ENCODE measurements at places on chromosomes 7 and 10. TPM values are rescaled to one million over a fixed set of nuclear protein-coding genes. Genes with fewer than 3 reads are reported as not detected.

- H3K4me3 ChIP-seq, result no peak overlapping the region
Observed at GRCh38 chr10:100894033-100894432, 18.7 kb upstream of the SLF2 start.

DNA sequence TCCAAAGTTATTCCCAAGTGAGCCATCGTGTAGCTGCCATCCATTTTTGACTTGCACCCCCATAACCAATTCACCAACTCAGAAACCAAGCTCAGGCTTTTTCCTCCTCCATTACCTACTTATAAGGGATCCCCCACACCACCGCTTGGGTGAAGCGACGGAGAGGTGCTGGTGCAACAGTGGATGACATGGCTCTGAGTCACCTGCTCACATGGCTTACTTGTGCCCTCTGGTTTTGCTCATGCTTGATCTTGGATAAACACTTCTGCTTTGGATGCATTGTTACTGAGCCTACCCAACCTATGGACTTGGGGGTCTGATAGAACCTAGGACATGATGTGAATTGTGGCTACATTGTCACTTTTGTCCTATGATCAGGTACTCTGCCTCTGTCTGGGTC is 12.0 kb upstream of the AKR1B1 start:
- no peaks in the 10 kb centered on the region for H3K27me3 ChIP-seq
- H3K36me3 ChIP-seq, result no peaks in the 10 kb centered on the region
- H3K4me1 ChIP-seq, result no peaks in the 10 kb centered on the region

- DNase-seq, result no peak
- no peak overlapping the region for H3K4me3 ChIP-seq
- no peaks in the 10 kb centered on the region for H3K4me1 ChIP-seq
Observed at GRCh38 chr7:11516328-11516727, 315.7 kb downstream of the THSD7A start.

DNA sequence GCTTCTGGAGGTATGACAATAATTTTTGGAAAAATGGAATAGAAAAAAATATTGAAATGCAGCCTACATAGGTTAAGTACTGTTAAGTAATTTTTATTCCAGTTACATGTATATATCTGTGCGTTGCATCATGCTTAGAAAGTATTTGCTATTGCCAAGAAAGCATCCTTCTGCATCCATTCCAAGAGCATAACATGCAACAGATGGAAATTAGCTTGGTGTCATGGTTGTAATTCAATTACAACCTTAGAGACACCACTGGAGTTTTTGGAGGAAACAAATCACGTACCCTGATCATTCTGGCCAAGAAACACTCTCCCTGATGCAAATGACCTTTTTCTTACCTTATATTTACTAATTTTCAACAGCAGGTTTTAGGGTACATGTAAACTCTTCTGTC is 1.7 kb downstream of the AKR1B1 start:
- H3K27ac ChIP-seq, result no peak overlapping the region
- H3K27me3 ChIP-seq, result no peaks in the 10 kb centered on the region
- no peak for DNase-seq
- H3K4me3 ChIP-seq, result no peak overlapping the region

DNA sequence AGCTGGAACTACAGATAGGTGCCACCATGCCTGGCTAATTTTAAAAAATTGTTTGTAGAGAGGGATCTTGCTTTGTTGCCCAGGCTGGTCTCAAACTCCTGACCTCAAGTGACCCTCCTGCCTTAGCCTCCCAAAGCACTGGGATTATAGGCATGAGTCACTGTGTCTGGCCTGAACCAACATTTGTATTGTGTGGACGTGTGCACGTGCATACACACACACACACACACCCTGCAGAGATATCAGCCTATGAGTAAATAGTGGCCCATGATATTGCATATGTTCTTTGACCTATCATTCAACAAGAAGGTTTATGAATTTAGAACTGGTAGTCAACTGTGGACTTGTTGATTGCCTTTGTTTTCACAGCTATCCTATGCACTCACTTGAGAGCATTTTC is 161.6 kb downstream of the BAMBI start:
- no peak overlapping the region for H3K27ac ChIP-seq
- H3K4me1 ChIP-seq, result no peaks in the 10 kb centered on the region
- no peak for DNase-seq
- H3K4me3 ChIP-seq, result no peak overlapping the region
- H3K27me3 ChIP-seq, result no peaks in the 10 kb centered on the region
- no peaks in the 10 kb centered on the region for H3K36me3 ChIP-seq

GRCh38 chr7:40799493-40800403 is 664.9 kb downstream of the SUGCT start:
- no peak overlapping the region for H3K27ac ChIP-seq
- H3K36me3 ChIP-seq, result no peaks in the 10 kb centered on the region
- no peaks in the 10 kb centered on the region for H3K4me1 ChIP-seq
- H3K27me3 ChIP-seq, result no peaks in the 10 kb centered on the region

GRCh38 chr10:46992803-46993561 is 81.8 kb downstream of the PTPN20 start:
- no peaks in the 10 kb centered on the region for H3K4me1 ChIP-seq
- H3K36me3 ChIP-seq, result no peaks in the 10 kb centered on the region
- peak overlapping the region; percentile 88 for H3K27ac ChIP-seq
- DNase-seq, result no peak

DNA sequence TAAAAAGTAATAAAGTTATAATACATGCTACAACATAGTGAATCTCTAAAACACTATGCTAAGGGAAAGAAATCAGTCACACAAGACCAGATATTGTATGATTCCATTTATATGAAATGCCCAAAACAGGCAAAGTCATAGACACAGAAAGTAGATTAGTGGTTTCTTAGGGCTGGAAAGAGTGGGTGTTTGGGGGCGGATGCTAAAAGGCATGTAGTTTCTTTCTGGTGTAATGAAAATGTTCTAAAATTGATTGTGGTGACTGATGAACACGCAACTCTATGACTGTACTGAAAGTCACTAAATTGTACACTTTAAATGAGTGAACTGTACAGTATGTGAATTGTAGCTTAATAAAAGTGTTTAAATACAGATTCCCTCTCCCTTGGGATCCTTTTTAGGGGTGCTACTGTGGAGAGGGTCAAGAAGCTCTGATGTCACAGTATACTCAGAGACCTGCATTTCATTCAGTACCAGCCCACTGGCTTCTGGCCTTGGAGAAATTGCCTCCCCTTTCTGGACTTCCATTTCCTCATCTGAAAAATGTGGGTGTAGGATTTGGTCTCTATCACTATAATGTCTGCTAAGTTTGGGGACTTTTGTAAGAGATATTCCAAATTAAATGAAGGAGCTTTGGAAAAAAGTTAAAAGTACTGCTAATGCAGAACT is 46.4 kb downstream of the AOAH start:
- no peaks in the 10 kb centered on the region for H3K27me3 ChIP-seq
- no peaks in the 10 kb centered on the region for H3K36me3 ChIP-seq
- no peak overlapping the region for H3K27ac ChIP-seq
- DNase-seq, result no peak

GRCh38 chr7:25834050-25834449 is 317.9 kb upstream of the NFE2L3 start:
- peaks cover under 1% of the 10 kb centered on the region for H3K27me3 ChIP-seq
- no peaks in the 10 kb centered on the region for H3K4me1 ChIP-seq
- no peak overlapping the region for H3K4me3 ChIP-seq
- no peak overlapping the region for H3K27ac ChIP-seq

DNA sequence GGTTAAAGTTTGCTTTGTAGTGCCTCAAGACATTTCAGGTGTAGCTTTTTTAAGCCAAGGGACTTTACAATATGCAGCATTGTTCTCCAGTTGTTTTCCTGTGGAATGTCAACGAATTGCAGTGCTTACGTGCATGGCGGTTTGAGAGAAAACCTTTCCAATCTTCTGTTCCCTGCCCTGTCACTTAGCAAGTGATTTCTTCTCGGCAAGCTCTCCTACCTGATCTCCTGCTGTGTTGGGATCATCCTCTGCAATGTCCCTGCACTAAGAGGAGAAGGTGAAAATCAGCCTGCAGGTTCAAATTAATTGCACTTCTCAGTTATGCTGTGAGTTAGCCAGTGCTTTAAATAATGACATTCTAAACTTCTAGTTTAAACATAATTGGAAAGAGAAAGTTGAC is 197.6 kb upstream of the FZD1 start:
- H3K27ac ChIP-seq, result no peak overlapping the region
- no peaks in the 10 kb centered on the region for H3K4me1 ChIP-seq
- no peak overlapping the region for H3K4me3 ChIP-seq
- no peaks in the 10 kb centered on the region for H3K36me3 ChIP-seq

GRCh38 chr10:120987359-120987758 is 136.2 kb downstream of the WDR11 start:
- no peak overlapping the region for H3K4me3 ChIP-seq
- H3K27ac ChIP-seq, result no peak overlapping the region
- DNase-seq, result no peak
- H3K36me3 ChIP-seq, result no peaks in the 10 kb centered on the region
- H3K27me3 ChIP-seq, result no peaks in the 10 kb centered on the region

DNA sequence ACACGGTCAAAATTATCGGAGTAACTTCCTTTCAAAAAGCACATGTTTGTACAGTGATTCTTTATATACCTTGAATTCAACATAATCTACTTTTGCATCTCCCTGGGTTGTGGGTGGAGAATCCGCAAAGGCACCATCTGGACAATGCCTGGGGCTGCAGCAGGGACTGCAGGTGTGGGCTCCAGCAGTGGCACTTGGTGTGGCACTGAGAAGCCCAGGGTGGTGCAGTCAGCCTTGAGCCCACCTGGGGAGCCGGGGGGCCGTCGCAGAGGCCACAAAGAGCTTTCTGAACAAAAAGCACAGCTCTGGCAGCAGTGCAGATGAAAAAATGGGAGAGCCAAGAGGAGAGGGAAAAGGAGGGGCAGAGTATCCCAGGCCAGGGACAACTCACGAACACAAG is 22.2 kb downstream of the PARD3 start:
- no peak overlapping the region for H3K4me3 ChIP-seq
- H3K27ac ChIP-seq, result no peak overlapping the region
- H3K4me1 ChIP-seq, result peaks cover 6% of the 10 kb centered on the region

DNA sequence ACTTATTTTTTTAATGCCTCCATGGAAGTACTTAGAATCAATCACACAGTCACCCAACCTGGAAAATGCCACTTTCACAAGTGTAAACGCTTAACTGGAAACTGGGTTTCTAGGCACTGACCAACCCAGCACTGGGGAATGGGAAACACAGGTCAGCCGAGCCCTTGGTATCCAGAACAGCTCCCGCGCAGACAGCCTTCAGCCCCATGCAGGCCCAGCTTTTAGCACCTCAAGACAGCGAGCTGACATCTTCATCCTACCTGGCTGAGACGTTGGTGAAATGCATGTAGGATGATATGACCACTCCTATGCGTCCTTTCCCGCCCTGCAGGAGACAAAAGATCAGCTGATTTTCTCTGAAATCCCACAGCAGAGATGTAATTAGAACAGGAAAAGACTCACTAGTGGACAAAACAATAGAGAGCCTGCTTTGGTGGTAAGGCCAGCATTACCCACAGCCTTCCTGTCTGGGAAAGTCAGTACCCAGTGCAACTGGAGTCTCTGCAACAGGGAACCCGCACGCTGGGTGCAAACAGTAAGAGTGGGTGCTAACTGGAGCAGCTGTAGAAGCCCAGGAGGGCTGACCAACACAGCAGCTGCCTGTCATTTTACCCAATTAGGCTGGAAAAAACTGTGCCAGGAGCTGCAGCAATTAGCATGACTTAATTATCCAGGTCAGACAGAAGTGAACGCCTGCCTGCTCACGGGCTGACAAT is 153.7 kb downstream of the TNS3 start:
- DNase-seq, result no peak
- no peak overlapping the region for H3K4me3 ChIP-seq
- no peaks in the 10 kb centered on the region for H3K36me3 ChIP-seq
- no peaks in the 10 kb centered on the region for H3K4me1 ChIP-seq

- H3K27me3 ChIP-seq, result no peaks in the 10 kb centered on the region
- no peak overlapping the region for H3K27ac ChIP-seq
- H3K4me3 ChIP-seq, result no peak overlapping the region
- H3K36me3 ChIP-seq, result no peaks in the 10 kb centered on the region
- DNase-seq, result no peak
- H3K4me1 ChIP-seq, result no peaks in the 10 kb centered on the region
Observed at GRCh38 chr10:60123668-60124067, 217.3 kb upstream of the CCDC6 start.

Gene CYP17A1
- total RNA-seq, result not detected

Gene PSTK
- total RNA-seq, result 6.4 TPM

Gene SUN3
- not detected for total RNA-seq

Gene APBB1IP
- total RNA-seq, result 3.5 TPM

Gene GBF1
- total RNA-seq, result 25.9 TPM

Gene GPR37
- total RNA-seq, result 0.98 TPM

Gene SPDYE9
- not detected for total RNA-seq

Gene ADIRF
- 288 TPM for total RNA-seq

Gene SLC26A3
- not detected for total RNA-seq

Gene MYL7
- not detected for total RNA-seq
